ENCODE measurements at places on chromosomes 13 and 19. TPM values are rescaled to one million over a fixed set of nuclear protein-coding genes. Genes with fewer than 3 reads are reported as not detected.

DNA sequence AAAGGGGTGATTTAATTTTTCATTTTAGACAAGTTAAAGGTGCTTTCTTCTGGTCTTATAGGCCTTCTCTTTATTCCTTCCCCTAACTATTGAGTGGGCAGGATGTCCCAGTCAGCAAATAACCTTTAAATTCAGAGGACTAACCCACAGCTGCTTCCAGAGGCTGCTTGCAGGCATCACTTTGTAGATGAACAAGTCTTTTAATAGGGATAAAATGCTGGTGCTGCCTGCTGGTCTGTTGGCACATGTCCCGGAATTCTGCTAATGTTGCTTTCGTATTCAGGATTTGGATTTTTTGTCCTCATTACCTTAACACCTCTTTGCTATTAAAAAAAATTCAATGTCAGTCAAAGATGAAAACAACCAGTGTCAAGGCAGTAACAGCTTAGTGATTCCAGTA is 132.7 kb upstream of the KL start:
- no peaks in the 10 kb centered on the region for H3K36me3 ChIP-seq

- no peak overlapping the region for H3K4me3 ChIP-seq
- H3K27me3 ChIP-seq, result no peaks in the 10 kb centered on the region
- H3K36me3 ChIP-seq, result no peaks in the 10 kb centered on the region
- no peak overlapping the region for H3K27ac ChIP-seq
- DNase-seq, result no peak
Observed at GRCh38 chr13:39253774-39254173, 215.5 kb downstream of the NHLRC3 start.

DNA sequence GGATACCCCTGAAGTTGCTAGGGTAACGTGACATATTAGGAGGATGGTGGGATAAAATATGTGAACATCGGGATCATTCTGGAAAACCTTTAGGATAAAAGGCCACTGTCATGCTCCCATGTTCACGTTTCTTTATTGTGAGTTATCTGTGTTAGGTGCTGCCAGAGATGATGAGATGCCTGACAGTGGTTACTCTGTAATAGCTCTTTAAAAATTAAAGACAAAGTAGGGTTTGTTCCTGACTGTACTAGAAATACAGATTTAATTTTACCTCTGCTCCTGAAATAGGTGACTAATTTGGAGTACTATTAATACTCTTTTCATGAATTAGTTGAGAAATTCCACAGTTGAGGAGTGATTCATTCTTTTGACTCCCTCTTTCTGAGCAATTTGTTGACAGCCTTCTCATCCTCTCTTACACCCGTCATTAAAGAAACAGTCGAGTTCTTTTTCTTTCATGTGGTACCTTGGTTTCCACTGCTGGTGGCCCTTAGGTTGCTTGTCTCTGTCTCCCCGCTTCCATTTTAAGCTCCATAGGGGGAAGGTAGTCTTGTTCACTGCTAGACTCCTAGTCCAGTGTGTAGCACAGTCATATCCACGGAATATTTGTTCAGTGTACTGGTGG is 28.4 kb downstream of the SAE1 start:
- H3K4me3 ChIP-seq, result no peak overlapping the region
- DNase-seq, result no peak
- H3K27ac ChIP-seq, result no peak overlapping the region

DNA sequence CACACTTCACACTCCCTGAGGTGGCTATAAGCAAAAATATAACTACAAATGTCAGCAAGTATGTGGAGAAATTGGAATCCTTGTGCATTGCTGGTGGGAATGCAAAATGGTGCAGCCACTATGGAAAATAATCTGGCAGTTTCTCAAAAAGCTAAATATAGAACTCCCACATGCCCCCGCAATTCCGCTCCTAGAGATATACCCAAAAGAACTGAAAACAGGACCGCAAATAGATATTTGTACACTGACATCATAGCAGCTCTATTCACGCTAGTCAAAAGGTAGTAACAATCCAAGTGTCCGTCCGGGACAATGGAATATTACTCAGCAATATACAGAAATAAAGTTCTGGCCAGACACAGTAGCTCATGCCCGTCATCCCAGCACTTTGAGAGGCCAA is 31.5 kb upstream of the TPM4 start:
- DNase-seq, result peak; percentile 4
- H3K36me3 ChIP-seq, result no peaks in the 10 kb centered on the region
- no peaks in the 10 kb centered on the region for H3K27me3 ChIP-seq
- H3K27ac ChIP-seq, result no peak overlapping the region
- no peak overlapping the region for H3K4me3 ChIP-seq

DNA sequence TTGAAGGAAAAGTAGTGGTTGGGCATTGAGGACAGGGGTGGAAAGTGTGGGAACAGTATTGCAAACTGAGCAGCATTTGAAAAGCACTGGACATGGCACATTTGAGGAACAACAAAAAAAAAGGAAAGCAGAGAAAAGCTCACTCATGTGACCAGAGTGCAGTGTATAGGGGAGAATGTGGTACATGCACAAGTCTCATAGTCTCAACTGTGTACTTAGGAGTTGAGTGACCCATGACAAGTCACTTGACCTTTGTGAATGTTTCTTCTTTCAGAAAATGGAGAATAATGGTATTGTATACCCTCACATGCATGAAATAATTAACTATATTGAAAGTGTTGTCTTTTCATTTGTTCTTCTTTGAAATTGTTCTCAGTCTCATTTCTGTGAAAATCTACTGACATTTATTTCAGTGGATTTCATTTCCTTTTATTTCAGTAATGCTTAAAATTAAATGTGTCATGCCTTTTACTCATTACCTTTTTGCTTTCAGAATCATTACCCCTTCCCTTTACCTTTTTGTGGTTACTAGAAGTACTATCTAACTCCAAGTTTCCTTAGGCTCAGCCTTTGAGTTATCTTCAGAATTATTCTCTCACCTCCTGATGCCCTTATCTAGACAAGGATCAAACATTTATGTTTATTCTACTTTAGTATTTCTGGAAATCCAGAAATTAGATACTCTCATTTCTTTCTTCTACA is 79.1 kb upstream of the MLNR start:
- H3K36me3 ChIP-seq, result peaks cover 36% of the 10 kb centered on the region
- no peak for DNase-seq
- H3K4me3 ChIP-seq, result no peak overlapping the region

DNA sequence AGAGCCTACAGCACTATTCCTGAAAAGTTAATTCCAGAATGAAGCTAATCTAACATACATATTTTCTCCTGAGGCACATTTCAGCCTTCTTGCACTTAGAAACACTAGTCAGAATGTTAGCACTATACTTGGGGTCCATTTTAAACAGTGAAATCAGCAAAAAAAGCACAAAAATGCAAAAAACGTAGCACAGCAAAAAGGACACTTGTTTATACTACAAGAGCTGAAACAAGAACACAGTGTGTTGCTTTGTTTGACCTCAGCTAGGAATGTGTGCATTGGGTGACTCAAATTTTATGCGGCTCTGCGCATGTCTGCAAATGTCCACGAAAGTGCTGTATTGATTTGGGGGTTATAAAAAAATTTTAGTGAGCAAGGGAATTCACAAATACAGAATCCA is 226.2 kb downstream of the KCNRG start:
- H3K36me3 ChIP-seq, result no peaks in the 10 kb centered on the region
- no peaks in the 10 kb centered on the region for H3K27me3 ChIP-seq
- no peak overlapping the region for H3K4me3 ChIP-seq
- no peak for DNase-seq
- H3K4me1 ChIP-seq, result peaks cover 4% of the 10 kb centered on the region
- H3K27ac ChIP-seq, result no peak overlapping the region

DNA sequence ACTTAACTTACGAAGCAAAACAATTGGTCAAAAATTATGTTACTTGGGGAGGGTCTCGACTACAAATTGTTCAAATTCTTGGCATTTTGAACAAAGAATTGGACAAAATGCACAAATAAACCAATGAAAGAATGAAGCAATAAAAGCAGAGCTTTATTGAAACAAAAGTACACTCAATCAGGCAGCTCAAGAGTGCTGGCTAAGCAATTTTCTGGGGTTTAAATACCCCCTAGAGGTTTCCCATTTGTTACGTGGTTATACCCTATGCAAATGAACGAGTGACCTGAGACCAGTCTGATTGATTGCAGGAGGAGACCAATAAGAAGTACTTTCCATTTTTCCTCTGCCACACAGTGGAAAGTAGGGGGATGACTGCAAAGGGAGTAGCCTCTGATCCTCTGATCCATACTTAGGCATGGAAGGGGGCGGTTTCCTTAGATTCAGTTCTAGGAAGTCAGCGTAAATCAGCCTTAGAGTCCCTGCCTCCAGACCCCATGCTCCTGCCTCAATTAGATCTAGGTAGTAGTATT is 228.6 kb downstream of the EFNB2 start:
- no peak for DNase-seq
- H3K27me3 ChIP-seq, result no peaks in the 10 kb centered on the region
- H3K36me3 ChIP-seq, result no peaks in the 10 kb centered on the region

The ZNF763 gene
- 4.5 TPM for total RNA-seq

All from adrenal gland (tissue), 19 donors.